ENCODE measurements at places on chromosomes 3 and 15.

GRCh38 chr3:119297169-119297568 is 3.0 kb downstream of the ARHGAP31 start:
- DNase-seq, result no peak

GRCh38 chr3:72171946-72172345 is 387.0 kb upstream of the PROK2 start:
- no peak for DNase-seq

GRCh38 chr15:68249058-68249713 is 19.7 kb upstream of the CLN6 start:
- no peak for DNase-seq

- no peak for DNase-seq
These were observed 958.7 kb downstream of the AGBL1 start for GRCh38 chr15:87038404-87038803.

DNA sequence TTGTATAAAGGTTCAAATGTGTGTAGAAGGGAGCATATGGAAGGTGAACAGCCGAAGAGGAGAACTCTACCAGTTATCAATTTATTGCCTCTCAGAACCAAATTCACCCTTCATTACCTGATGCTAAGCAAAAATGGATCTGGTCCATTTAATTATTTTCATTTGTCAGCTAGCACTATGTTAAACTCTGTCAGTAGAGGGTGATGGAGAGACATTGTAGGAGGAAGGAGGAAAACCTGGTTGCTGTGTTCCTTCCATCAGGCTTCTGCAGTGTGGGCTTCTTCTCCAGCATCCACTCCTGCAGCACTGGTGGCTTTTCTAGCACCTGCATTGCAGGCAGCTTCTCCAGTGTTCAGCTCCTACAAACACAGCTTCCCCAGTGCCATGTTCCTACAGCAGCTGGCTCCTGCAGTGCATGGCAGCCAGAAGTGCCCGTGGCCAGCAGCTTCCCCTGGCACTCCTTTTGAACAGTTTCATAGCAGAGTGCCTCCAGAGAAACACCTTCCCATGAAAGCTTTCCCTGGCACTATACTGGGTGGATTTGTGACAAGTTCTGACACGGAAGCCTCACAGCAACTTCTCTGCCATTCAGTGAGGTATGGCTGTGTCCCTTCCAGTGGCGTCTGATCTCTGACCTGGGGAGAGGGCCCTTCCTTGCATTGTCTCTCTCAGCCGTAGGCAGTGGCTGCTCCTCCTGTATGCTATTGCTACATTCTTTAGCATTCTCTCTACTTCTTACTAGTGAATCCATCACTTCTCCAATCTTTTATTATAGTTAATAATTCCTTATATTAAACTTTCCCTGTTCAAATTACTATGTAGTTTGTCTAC is 14.6 kb upstream of the IL17RD start:
- peak; percentile 33 for DNase-seq

DNA sequence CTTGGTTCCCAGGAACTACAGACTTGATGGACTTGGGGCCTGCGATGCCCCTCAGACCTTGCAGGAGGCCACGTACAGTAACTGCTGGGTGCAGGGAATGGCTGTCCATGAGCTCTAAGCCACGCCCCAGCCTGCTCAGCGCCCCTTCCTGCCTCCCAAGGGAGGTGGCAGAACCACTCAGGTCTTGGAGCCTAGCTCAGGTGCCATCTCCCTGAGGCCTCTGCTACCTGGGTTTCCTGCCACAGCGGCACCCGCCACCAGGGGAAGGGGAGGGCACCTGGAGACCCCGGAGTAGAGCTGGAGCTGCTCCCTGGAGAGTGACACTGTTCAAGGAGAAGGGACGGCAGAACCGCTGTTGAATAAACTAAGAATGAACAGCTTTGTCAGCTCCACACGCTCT is 77.8 kb upstream of the RPL32 start:
- no peak for DNase-seq

DNA sequence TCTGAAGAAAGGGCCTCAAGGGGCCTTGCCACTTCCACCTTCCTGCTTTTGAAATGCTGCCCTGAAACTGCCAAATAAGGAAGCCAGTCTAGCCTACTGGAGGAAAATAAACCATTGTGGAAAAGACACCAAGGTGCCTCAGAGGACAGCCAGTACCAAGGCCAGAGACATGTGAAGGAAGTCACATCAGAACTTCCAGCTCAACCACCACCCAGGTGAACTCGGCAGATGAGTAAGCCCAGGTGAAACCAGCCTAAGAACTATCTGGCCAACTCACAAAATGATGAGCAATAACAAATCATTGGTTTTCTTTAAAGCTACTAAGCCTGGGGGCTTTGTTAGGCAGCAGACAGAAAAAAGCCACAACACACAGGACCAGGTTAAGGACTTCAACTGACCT is 103.0 kb downstream of the MAGI1 start:
- DNase-seq, result no peak

DNA sequence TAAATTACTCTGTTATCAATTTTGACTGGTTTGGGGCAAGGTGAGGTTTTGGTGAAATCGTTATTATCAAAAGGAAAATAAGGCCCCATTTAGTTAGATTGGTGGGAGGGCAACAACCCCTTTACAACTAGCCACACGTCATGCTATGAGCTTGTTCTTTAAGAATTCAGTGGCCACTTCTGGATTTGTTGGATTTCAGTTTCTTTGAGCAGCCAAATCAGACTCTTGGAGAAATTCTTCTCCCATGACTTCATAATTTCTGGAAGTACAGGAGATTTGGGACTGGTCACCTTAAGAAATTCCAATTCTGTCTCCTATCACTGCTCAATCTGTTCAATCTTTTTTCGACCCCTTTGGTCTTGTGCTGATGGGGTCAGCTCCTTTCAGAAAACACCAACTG is 14.8 kb upstream of the WNT5A start:
- DNase-seq, result no peak

- DNase-seq, result no peak
These were observed 17.8 kb upstream of the SMAD6 start for GRCh38 chr15:66684136-66684681.

DNA sequence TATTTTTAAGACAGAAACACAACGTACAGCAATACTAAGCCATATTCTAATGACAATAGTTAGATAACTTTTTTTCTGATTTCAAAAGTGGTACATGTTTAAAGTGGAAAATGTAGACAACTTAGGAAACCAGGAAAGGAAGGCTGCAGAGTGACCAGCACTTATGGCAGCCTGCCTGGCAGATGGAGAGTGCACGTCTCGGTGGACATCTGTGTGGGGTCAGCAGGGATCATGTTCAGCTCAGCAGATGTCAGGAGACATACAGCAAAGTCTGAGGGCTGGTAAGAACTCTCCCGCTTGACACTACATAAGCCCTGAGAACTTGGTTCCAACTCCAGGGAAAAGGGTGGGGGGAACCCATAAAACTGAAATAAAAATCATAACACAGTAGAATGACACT is 128.6 kb upstream of the ADPGK start:
- no peak for DNase-seq

GRCh38 chr3:28218071-28218916 is 23.1 kb upstream of the CMC1 start:
- no peak for DNase-seq

- no peak for DNase-seq
These were observed 84.0 kb downstream of the LIPC start for GRCh38 chr15:58515807-58516206.

DNA sequence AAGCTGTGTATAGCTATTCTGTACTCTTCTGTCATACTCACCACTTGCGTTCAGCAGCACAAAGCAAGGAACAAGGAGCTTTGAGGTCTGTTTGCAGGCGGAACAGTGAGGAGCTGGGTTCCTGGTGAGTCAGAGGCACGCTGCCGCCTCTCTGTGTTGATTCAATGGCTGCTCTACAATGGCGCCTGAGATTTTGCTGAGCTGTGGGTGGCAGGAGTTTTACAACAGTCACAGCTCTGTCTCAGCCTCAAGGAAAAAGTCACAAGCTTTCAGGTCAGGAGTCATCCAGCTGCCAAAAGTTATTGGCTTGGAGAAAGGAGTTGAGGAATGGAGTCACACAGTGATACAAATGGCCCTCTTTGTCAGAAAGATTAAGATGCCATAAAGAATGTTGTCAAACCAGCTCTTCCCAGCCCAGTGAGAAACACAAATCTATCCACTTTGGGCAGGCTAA is 98.1 kb downstream of the SSR3 start:
- no peak for DNase-seq

DNA sequence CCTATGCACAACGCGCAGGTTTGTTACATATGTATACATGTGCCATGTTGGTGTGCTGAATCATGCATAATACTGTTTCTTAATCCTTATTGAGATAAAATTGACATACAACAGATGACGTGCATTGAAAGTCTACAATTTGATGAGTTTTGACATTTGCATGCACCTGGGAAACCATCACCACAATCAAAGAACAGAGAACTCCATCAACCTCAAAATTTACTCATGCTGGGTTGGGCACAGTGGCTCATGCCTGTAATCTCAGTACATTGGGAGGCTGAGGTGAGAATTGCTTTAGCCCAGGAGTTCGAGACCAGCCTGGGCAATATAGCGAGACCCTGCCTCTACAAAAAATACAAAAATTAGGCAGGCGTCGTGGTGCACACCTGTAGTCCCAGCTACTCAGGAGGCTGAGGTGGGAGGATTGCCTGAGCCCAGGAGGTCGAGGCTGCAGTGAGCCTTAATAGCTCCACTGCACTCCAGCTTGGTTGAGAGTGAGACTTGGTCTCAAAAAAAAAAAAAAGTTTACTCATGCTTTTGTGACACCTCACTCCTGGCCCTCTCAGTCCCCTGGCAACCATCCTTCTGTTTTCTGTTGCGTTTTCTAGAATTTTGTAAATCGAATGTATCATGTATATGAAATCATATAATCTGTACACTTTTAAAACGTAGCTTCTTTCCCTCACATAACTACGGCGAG is 56.6 kb downstream of the BHLHE40 start:
- no peak for DNase-seq

- DNase-seq, result no peak
These were observed 255.9 kb downstream of the XXYLT1 start for GRCh38 chr3:195015021-195015420.

DNA sequence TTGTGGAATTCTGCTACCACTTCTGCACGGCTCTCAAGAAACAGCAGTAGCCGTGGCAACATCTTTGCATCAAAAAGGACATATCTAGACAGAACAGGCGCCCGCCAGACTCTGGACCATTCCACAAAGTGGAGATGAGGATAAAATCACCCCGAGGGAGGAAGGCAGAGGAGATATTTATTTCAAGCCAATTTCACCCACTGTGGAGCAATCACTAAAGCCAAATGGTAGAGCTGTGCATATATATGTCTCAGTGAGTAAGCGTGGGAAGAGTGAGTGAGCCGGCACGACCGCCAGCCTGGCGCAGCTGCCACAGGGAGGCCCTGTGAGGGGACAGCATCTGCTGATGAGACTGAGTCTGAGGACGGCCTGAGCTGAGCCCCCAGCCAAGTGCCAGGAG is 111.3 kb downstream of the MEGF11 start:
- no peak for DNase-seq

- no peak for DNase-seq
These were observed 21.3 kb downstream of the KLHL6 start for GRCh38 chr3:183534249-183534648.

DNA sequence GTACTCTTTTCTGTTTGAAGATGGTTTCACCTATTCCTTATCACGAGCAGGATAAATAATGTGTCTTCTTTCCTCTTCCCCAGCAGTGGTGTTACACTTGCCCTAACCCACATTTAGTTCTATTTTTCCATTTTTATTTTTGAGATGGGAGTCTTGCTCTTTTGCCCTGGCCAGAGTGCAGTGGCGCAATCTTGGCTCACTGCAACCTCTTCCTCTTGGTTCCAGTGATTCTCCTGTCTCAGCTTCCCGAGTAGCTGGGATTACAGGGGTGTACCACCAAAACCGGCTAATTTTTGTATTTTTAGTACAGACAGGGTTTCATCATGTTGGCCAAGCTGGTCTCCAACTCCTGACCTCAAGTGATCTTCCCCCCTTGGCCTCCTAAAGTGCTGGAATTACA is 372.4 kb downstream of the FOXP1 start:
- no peak for DNase-seq

- no peak for DNase-seq
These were observed 28.9 kb downstream of the MGA start for GRCh38 chr15:41689083-41689482.

GRCh38 chr15:27707257-27707656 is 391.9 kb downstream of the OCA2 start:
- DNase-seq, result peak; percentile 70

DNA sequence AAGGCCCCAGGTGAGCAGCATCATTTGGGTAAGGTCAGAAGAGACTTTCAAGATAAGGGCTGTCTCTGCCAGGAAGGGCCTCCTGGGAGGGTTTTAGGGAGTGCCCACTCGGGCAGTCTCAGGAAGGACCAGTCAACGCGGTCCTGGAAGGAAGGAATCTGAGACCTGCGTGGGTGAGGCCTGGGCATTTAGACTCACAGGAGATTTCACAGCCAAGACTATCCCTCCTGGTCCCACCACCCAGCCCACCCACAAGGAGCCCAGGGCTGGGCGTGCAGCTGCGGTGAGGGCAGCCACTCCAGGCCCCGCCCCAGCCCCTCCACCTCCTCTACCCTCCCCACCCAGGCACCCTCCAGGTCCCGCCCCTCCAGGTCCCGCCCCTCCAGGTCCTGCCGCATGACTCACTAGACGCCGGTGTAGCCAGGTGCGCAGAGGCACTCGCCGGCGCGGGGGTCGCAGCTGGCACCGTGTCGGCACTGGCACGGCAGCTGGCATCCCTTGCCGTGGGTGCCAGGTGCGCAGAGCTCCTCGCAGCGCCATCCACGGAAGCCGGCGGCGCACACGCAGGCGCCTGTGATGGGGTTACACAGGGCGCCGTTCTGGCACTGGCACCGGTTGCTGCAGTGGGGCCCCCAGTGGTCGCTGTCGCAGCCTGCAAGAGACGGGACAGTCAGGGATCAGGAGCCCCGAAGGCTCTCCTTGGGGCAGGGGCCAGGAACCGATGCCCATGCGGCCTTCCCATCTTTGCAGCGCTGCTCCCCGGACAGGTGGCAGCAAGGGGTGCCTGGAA is 112.7 kb downstream of the RAB11A start:
- peak; percentile 27 for DNase-seq

GRCh38 chr3:81955878-81956277 is 194.4 kb upstream of the GBE1 start:
- peak; percentile 2 for DNase-seq

DNA sequence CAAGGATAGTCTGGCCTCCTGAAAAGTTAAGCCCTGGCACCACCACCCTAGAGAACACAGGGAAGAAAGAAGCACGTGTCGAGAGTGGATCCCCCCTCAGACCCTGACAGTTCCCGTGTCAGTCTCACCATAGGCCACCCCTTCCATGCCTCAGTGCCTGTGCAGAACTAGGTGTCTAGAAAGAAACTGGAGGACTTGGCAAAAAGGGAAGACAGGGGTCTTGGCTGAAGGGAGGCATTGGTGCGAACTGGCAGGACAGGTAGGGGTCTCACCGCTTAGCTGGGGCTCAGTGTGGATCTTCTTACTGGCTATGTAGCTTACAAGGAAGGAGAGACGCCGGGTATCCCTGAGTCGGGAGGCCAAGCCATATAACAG is 518 bp downstream of the QARS1 start:
- no peak for DNase-seq
